SK-MEL-5 (cell line): ENCODE measurements at places on chromosomes 11 and 22. TPM values are rescaled to one million over a fixed set of nuclear protein-coding genes. Genes with fewer than 3 reads are reported as not detected.

LRRC56 gene
- 0.11 and 0.13 TPM in 2 replicates for total RNA-seq

RIMBP3B gene
- 0.16 and 0.24 TPM in 2 replicates for total RNA-seq

IGSF9B gene
- 0.61 and 1.4 TPM in 2 replicates for total RNA-seq

COPB1 gene
- 195 and 215 TPM in 2 replicates for total RNA-seq

SCGB1C1 gene
- total RNA-seq = not detected in 2 replicates

TMPRSS4 gene
- not detected in 2 replicates for total RNA-seq

NCAPH2 gene
- 51.5 and 53.8 TPM in 2 replicates for total RNA-seq

RASL10A gene
- not detected in 2 replicates for total RNA-seq

GNG3 gene
- total RNA-seq = not detected in 2 replicates
